Activated T-cell treated with anti-CD3 and anti-CD28 coated beads for 1 hour (primary cell): ENCODE measurements at places on chromosomes 12 and 14.

GRCh38 chr14:95236221-95236620 lies 78.9 kb upstream of the DICER1 start:
- no peak for DNase-seq

DNA sequence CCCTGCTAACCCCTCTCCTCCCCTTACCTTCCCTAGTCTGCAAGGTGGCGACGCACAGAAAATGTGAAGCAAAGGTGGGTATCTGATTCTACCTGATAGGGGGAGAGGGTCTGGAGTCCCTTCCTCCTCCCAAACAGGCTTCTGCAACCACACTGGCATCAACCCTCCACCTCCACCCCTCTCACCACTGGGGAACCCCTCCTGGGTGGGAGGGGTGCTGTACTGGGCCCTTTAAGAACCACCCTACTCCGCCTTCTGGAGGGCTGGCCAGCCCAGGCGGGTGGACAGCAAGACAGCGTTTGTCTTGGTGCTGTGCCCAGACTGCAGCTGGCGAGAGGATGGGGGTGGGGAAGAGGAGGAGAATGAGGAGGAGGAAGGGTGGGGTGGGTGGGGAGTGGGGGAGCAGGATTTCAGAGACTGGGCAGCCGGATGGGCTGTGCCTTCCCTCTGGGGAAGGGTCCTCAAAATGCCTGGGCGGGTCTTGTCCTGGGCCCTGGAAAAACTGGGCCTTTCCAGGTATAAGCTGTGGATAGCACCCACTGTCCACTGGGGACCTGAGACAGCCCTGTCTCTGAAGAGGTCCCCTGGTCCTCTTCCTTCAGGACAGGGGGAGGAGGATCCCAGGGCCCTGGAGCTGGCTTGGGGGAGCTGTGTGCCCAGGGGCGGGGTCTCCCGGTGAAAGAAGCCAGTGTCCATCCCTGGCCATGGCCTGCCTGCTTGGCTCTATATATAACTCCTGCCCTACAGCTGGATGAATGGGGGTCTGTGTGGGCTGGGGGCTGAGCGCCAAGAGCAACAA lies 2.8 kb downstream of the TNS2 start:
- no peak for DNase-seq

GRCh38 chr12:1920971-1921370 lies 2.5 kb upstream of the CACNA2D4 start:
- no peak for DNase-seq

DNA sequence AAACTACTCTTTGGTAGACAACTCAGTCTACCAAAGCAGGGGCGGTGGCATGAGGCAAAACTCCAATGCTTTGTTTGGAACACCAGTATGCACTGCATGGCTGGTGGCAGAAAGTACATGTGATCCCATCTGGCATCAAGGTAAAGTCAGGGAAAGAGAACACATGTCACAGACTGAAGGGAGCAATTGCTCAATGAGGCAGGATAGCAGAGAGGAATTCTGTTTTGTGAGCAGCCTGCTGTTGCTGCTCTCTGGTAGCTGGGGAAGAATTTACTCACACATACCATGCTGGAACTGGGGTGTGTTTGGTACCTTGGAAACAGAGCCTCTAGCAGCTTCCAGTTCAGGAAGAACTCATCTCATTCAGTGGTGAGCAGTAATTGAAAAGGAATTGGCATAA lies 84.8 kb downstream of the HELB start:
- DNase-seq, result no peak

- DNase-seq, result peak; percentile 9
These were observed 37.9 kb downstream of the A2ML1 start for GRCh38 chr12:8860165-8860961.

GRCh38 chr14:49545716-49546115 lies 40.5 kb downstream of the RPS29 start:
- no peak for DNase-seq

GRCh38 chr12:82593901-82594396 lies 92.8 kb upstream of the TMTC2 start:
- DNase-seq, result no peak

DNA sequence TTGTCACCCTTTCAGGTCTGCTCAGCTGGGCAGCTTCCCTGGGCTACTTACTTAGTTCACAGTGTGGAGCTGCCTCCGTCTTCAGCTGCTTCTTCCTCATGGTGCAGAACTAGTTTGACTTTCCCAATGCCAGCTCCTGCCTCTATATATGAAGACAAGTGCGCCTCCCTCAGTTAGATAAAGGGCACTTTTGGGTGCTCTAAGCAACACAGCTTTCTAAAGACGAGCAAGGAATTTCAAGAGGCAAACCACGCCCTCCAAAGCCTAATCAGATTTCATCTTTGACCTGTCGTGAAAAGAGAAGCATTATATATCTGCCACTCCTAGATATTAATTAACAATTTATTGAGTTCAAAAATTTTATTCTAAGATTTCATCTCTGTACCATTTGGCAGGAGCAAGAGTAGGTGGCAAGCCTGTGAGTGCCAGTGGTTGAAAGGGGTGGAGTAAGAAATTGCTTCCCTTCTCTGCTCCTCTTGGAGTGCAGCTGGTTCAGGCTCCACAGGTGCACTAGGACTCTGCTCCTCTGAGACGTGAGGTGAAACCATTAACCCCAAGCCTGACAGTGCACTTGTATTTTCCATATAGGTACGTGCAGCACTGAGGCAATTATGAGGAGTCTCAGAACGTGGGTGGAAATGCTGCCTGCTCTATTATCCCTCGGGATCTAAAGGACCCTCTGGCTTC lies 2.1 kb upstream of the SLC11A2 start:
- no peak for DNase-seq
